ENCODE measurements at places on chromosomes 7 and 10.
A peak's percentile ranks its signal among the peaks of the same experiment; 100 is the strongest.

- DNase-seq, result no peak
These were observed at the start of gene PPP1R3A for GRCh38 chr7:113918946-113919345. TSS of gene PPP1R3A (minus strand) at chr7:113919009. CDS start at chr7:113918996, 13 bp downstream.

- peak; percentile 50 for DNase-seq
These were observed 103.0 kb downstream of the VOPP1 start for GRCh38 chr7:55469271-55469681.

DNA sequence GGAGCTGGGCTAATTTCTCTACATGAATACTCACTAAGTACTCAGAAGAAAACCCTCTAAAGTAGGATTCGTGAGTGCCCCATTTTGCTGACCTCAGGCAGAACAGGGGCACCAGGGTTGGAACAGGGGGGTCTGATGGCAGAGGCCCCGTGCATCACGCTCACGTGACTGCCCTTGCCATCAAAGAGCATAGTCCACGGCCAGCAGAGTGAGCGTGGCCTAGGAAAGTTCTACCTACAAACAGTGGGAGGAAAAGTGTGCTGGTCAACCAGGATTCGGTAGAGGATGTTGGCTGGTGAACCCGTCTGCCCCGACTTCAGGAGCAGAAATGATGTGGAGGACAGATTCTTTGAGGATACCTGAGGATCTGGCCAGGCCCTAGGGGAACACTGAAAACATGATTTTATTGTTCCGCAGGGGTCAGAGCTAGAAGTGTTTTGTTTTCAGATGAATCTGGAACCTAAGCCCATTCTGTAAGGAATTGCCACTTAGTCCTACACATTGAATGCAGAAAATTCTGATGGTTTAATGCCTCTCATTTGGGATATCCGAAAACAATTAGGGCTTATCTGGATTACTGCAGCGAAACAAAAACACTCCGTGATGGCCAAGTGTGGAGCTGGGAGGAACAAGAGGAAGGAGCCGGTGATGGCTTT, 138.8 kb upstream of the SHH start:
- DNase-seq, result no peak

- DNase-seq, result no peak
These were observed at the start of gene CDH23 for GRCh38 chr10:71396711-71397295. TSS of gene CDH23 (plus strand) at chr10:71396920. CDS start at chr10:71439832, 42,912 bp downstream.

All from CD8-positive, alpha-beta T cell (primary cell).